ENCODE measurements at places on chromosomes 16 and 17.

GRCh38 chr17:64781014-64781756 lies 119.1 kb upstream of the SMURF2 start:
- DNase-seq: peak; percentile 43

GRCh38 chr17:50618300-50618699 lies 16.4 kb upstream of the ABCC3 start:
- DNase-seq: no peak

DNA sequence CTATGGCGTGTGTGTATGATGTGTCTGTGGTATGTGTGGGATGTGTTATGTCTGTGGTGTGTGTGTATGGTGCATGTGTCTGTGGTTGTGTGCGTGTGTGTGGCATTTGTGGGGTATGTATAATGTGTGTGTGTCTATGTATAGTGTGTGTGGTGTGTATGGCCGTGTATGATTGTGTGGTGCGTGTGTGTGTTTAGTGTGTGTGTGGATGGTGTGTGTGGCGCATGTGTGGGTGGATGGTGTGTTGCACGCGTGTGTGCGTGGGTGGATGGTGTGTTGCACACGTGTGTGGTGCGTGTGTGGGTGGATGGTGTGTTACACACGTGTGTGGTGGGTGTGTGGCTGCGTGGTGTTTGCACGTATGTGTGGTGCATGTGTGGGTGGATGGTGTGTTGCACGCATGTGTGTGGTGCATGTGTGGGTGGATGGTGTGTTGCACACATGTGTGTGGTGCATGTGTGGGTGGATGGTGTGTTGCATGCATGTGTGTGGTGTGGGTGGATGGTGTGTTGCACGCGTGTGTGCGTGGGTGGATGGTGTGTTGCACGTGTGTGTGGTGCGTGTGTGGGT lies 5.6 kb upstream of the SLC38A10 start:
- DNase-seq: no peak

GRCh38 chr17:74873874-74874614 lies 1.2 kb upstream of the FDXR start:
- DNase-seq: no peak

GRCh38 chr17:78842881-78843565 lies 2.4 kb upstream of the USP36 start:
- peak; percentile 62 for DNase-seq

GRCh38 chr16:14374451-14375131 lies 255.5 kb downstream of the PARN start:
- no peak for DNase-seq

- DNase-seq: peak; percentile 85
These were observed 5.3 kb upstream of the NOS2 start for GRCh38 chr17:27805520-27806146.

- no peak for DNase-seq
These were observed at the start of gene EPX for GRCh38 chr17:58192612-58193011. Gene EPX (plus strand): TSS chr17:58192726. CDS start chr17:58192847, 121 bp downstream.

DNA sequence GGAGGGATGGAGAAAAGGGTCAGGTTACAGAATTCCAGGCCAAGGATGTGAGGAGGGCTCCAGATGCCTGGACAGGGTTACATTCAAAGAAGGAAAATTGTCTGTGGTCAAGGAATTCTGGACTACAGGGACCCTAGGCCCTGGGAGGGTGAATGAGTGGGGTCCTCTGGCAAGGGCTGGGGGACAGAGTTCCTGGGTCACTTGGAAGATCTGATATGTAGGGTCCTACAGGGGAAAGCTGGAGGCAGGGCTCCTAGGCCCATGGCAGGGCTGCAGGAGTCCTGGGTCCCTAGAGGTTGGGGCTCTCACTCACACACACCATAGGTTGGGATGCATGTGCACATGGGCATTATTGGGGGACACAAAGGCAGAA lies 46.3 kb upstream of the ACSM2B start:
- DNase-seq: no peak

All from stimulated activated CD4-positive, alpha-beta T cell treated with anti-CD3 and anti-CD28 coated beads, Interleukin-4, amount 100 ng/mL, for 24 hours (primary cell).